Suppressor macrophage treated with lipopolysaccharide for 1 hour (primary cell): ENCODE measurements at places on chromosomes 1 and 21.
A peak's percentile ranks its signal among the peaks of the same experiment; 100 is the strongest.

DNA sequence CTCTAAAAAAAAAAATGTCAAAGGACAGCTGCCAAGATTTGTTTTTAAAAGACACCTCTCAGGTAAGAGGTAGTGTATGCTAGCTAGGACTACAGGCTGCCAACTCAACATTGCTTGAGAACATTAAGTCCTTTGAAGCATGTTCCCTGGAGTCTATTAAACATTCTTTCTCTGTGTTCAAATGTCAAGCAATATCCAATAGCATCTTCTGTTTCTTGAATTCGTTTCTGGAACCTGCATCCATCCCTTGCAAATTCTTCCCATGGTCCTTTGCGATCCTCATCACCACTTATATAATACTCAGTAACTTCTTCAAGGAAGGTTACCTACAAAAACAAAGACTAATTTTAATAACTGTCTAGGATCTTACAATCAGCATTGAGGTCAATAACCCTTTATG is 5.6 kb downstream of the PPP1R15B start:
- no peak for DNase-seq

DNA sequence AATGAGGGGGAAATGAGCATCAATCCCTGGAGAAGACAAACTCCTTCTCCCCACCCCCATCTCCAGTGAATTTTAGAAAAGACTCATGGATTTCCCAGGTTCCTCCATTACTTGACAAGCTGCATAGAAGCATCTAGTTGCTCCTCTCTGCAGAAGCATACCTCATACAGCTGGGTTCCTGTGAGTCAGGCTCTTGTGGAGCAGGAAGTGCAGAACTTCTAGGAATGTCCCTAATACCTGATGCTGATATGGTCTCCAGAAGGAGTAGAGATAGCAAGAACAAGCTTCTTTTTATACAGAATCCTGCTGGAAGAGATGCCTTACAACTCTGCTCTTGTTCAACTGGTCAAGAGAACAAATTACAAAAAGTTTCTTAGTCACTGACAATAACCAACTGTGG is 105.5 kb downstream of the TNR start:
- no peak for DNase-seq

GRCh38 chr1:76124196-76124595 is 49.6 kb downstream of the ST6GALNAC3 start:
- DNase-seq: no peak

DNA sequence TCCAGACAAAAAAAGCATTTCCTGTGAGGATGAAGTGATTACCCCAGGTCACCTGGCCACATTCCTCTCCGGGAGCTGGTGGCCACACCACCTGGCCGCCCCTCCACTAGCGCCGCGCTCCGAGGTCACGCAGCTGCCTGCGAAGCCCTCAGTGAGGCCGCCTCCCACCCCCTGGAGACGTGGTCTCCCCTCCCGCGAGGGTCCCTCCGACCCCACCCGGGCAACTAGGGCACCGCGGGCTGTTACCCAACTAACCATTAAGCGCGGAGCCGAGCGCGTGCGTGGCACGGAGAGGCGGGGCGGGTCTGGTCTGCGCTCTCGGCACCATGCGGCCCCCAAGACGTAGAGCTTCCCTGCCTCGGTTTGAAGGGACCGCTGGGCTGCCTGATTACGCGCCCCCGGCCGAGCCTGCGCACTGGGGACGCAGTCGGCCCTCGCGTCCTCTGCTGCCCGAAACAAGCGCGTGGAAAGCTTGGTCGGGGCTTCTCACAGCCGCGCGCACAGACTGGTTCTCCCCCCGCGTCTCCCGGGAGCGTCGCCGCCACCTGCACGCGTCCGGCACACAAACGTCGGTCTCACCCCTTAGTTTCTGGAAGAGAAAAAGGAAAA is 106.5 kb downstream of the SLC16A1 start:
- peak; percentile 27 for DNase-seq

- no peak for DNase-seq
Measured at GRCh38 chr1:156675210-156676113, 1.7 kb downstream of the NES start.

DNA sequence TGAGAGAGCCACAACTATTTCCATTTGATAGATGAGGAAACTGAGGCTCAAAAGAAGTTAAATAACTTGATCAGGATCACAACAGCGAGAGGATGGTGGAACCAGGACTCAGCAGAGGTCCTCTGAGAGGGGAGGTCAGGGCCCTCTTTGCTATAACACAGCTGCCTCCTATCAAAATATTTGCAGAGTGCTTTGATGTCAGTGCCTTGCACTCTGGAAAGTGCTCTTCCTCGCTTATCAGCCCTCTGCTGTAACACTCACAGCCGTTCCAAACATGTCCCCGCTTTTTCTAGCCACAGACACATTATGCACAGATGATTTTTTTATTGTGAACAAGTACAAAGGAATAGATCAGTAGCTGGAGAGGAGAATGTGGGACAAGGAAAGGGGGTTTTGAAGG is 71.8 kb upstream of the ARHGAP29 start:
- no peak for DNase-seq

DNA sequence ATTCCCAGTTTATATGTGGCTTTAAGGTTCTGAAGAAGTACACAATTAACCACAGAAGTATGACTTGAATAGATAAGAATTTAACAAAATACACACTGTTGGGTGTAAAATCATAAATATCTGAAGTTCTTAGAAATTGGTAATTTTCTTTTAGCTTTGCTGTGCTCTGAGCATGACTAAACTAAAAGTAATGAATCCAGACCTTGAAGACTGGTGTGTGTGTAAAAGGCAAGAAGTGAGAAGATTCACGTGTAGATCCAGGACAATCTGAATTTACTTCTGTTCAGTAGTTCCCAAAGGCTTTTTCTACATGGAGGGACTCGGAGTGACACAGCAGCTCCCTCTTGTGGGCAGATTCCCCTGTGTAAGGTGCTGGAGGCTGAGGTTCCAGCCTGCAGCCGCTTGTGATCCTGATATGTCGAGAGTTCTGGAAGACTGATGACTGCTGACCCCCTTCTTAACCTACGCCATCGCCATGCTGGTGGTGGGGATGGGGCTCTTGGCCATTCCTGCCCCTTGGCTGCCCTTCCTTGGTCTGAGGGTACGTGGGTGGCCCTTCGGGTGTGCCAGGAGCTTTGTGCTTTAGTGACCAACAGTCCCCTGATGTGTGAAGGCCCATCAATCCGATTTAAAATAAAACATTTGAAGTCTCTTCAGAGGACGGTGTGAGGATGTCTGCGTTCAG is 62.7 kb downstream of the ADARB1 start:
- peak; percentile 94 for DNase-seq

- DNase-seq: no peak
Measured at GRCh38 chr1:24921938-24922662, 8.0 kb downstream of the RUNX3 start.

DNA sequence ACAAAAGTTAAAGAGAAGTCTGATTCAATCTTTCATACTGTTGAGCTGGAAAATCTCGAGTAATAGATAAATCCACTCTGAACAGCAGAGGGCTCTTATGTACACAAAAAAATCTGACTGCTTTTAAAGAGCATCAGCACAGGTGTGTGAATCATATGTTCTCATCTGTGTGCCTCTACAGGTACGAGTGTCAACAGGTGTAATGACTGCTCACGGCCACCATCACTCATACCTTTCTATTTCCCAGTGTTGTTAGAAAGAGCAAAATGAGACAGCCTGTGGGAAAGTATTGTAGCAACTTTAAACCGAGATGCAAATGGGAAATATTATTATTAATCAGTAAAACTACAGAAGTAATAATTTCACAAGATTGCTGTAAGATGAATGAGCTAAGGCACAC is 49.0 kb upstream of the SCAF4 start:
- DNase-seq: no peak

DNA sequence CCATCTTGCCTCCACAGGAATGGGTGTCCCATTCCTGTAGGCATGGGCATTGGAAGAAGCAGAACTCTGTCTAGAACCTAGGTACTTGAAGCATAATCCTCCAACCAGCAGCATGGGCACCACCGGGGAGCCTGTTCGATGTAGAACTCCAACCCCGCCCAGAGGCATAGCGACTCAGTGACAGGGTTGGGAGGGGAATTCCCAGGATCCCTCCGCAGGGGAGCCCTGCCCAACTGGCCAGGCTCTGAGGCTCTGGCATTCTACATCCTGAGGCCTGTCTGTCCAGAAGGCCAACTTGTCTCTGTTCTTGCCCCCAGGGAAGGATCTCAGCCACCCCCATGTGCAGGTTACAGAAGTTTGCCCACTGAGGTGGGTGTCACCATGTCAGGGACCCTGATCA is 38.2 kb downstream of the CACNA1S start:
- no peak for DNase-seq

- no peak for DNase-seq
Measured at GRCh38 chr1:167173516-167174184, 47.0 kb upstream of the POU2F1 start.

DNA sequence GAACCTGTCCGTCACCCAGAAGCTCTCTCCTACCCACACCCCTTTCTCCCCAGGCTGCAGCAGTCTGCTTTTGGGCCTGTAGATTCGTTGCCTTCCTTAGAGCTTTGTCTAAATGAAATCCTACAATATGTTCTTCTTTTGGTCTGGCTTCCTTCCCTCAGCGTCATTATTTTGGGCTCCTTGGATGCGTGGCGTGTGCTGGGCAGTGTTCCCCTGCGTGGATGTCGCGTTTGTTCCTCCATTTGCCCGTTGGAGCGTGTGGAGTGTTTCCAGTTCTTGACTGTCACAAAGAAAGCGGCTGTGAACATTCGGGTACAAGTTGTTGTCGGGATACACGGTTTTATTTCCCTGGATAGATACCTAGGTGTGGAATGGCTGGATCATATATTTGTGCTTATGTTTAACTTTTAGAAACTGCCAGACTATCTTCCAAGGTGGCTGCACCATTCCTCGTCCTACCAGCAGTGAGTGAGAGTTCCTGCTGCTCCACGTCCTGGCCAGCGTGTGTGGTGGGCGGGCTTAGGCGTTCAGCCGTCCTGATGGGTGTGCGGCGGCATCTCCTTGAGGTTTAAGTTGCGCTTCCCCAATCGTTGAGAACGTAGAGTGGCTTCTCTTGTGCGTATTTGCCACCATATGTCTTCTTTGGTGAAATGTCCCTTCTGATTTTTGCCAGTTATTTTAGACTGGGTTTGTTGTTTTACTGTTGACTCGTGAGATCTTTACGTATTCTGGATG is 31.7 kb downstream of the SKI start:
- peak; percentile 25 for DNase-seq

- DNase-seq: peak; percentile 84
Measured at GRCh38 chr1:243850202-243850451, at the start of gene AKT3. Gene AKT3 (minus strand): TSS chr1:243850243. CDS start chr1:243843170, 7,073 bp downstream.

- no peak for DNase-seq
Measured at GRCh38 chr1:54016343-54017282, 1.4 kb downstream of the LDLRAD1 start.

DNA sequence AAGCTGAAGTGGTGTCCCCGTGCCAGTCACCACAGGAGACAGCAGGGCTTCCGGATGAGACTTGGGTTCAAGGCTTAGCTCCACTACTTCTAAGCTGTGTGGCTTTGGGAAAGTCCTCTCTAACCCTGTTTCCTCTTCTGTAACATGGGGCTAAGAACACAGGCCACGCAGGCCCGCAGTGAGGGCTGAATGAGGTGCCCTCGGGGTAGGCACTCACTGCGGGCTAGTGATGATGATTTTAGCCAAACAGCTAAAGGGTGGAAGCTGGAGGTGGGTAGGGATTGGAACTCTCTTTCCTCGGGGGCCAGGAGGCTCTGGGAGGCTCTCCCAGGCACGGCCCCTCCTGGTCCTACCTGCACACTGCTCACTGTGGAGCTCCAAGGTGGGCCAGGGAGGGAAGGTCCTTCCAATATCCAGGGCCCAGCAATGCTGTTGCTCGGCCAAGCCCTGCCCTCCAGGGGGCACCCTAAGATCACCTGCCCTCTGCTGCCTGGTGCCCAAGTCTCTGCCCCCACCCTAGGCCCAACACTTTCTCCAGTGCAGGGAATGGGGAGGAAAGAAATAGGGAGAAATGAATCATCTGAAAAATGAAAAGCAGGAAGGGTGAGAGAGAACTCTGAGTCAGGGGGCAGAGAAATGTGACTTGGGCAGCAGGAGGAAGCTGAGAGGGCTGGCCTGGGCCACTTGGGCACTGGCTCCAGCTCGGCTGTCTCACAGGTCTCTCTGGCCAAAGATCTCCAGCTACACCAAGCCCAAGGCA is 19.2 kb upstream of the EVA1B start:
- peak; percentile 77 for DNase-seq

- peak; percentile 9 for DNase-seq
Measured at GRCh38 chr21:28884481-28884880, 108.2 kb downstream of the LTN1 start.

DNA sequence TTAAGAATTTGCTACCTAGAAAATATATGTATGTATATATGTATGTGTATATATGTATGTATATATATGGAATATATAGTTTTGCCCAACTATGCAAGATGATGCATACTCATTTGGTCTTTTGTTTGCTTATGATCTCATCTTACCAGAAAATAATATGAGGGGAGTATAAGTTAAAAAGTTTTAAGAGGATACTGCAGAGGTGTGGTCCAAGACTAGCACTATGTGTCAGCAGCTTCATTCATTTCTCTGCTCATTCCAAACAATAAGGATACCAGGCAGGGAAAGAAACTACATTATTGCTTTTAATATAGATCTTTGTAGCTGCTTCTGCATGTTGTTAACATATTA is 22.8 kb downstream of the RCOR3 start:
- no peak for DNase-seq

GRCh38 chr1:202107801-202108731 is 14.7 kb upstream of the GPR37L1 start:
- DNase-seq: no peak

DNA sequence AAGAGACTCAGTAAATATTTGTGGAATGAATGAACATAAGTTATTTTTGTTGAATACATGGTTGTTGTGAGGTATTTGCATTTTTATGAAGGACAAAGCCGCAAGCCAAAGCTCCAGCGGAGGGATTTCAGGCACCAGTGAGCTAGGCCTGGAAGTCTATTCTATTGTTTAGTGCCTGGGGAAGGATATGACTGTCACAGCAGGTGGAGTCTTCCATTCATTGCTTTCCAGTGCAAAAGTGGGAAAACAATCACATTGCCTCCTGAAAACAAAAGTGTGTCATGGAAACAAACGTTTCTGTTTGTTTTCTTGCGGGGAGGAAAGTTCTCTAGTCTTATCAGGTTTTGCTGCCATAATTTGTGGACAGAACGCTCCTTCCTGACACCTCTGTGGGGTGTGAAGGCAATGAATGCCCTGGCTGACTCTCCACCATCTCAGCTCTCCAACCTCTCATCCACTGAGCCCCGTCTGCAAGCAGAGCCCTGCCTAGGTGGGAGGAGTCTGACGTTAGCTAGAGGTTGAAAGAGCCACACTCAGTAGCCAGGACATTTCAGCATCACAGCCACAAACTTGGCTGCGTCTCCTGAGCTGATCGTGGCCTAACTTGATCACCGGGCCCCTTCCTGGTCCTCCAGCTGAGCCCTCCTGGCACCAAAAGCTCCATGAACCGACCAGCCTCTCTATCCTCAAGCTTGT is 739.1 kb downstream of the MATN1 start:
- DNase-seq: no peak

- no peak for DNase-seq
Measured at GRCh38 chr1:162756523-162756922, 34.0 kb upstream of the HSD17B7 start.

DNA sequence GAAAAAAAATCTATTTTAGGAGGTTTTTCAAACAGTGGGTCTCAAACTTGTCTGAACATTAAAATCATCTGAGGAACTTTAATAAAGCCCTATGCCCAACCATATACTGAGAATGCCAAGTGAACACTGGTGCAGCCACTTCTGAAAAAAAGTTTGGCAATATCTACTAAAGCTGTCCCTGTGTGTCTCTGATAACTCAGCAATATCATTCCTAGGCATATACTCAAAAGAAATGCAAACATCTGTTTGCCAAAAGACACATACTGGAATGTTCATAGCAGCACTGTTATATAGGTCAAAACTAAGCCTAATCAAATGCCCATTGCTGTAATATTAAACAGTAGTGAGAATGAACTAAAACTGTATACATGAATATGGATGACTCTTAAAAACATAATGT is 74.2 kb upstream of the RGS4 start:
- no peak for DNase-seq
